ENCODE measurements at places on chromosomes 13 and 19.

DNA sequence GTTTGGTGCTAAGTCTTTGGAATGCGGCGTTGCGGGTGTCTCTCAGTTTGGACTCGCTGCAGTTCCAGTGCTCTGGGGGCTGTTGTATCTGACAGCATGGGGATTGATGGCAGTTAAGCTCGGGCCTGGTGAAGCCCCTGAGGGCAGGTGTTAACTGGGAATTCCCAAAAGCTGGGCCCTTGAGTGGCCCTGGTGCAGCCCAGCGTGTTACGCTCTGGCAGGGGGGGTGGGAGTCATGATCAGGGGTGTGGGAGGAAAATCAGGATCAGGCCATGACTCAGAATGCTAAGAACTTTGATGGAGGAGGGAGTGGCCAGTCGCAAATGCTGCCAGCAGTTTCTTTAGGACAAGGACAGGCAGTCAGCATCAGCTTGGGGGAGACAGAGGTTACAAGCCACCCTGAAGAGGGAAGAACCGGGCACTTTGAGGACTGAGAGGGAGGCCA lies 19.6 kb downstream of the AP2A1 start:
- no peak for DNase-seq

GRCh38 chr19:17436874-17437267 lies 11.6 kb downstream of the TMEM221 start:
- DNase-seq, result no peak

DNA sequence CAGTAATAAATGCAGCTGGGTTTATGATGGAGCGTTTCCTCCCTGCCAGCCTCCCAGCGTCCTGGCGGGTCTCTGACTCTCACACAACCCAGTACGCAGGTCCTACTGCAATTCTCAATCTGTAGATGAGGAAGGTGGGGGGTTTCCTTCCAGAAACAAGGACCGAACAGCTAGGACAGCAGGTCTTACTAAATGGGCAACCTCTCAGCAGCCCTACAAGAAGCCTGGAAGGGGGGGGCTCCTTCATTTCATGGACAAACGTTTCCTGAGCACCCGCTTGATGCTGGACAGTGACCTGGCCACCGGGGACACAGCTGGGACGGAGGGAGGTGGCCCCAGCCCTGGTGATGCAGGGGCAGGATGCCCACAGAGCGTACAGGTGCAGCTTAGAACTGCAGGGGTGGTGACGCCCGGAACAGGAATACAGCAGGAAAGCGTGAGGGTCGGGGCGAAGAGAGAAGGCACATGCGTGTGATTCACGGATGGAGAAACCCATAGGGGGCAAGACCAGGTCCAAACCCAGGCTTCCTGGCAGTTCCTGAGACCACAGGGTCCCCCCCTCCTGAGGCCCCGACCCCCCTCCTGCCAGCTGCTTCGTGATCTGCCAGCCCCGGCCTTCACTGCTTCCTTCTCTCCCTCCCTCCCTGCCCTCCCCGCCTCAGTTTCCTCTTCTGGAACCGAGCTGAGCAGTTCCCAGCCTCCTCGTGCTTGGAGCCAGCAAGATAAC lies 732 bp upstream of the C2CD4C start:
- DNase-seq, result no peak

DNA sequence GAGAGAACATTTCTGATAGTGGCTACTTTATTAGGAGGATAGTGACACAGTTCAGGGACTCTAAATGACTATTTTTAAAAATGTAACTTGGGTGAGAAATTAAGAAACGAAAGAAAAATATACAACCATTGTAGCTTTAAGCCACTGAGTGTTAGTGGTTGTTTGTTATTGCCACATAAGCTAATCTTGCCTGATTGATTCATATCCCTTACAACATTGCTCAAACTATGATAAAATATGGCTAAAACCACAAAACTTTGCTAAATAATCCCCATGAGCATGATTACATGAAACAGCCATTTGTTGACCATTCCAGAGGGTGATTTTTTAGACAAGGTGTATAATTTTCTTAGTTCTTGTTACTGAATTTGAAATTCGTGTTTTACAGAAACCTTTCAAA lies 343.4 kb downstream of the SLITRK5 start:
- DNase-seq, result no peak

- peak; percentile 32 for DNase-seq
Observed at GRCh38 chr13:60590800-60591747, 194.1 kb downstream of the TDRD3 start.

DNA sequence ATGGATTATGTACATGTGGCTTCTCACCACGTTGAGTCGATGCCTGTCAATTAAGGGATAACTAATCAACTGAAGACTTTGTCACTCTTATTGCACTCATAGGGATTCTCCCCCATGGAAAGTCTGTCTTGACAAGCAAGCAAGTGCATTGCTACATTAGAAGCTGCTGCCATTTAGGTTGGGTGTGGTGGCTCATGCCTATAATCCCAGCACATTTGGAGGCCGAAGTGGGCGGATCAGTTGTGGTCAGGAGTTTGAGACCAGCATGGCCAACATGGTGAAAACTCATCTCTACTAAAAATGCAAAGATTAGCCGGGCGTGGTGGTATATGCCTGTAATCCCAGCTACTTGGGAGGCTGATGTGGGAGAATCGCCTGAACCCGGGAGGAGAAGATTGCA lies 18.3 kb upstream of the ZNF846 start:
- DNase-seq, result no peak

DNA sequence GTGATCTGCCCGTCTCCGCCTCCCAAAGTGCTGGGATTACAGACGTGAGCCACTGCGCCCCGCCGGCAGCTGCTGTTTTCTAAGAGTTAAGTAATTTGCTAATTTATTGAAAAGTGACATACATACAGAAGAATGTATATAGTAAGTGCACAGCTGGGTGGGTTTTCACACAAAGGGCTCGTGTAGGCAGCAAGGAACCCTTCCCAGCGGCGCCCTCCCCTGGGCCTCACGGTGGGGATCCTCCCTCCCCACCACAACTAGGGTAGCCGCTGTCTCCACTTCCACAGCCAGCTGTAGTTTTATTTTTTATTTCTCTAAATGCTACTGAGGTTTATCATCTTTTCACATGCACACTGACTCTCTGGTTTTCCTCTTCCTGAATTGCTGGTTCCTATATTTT lies 64.9 kb downstream of the CRYL1 start:
- DNase-seq, result no peak

DNA sequence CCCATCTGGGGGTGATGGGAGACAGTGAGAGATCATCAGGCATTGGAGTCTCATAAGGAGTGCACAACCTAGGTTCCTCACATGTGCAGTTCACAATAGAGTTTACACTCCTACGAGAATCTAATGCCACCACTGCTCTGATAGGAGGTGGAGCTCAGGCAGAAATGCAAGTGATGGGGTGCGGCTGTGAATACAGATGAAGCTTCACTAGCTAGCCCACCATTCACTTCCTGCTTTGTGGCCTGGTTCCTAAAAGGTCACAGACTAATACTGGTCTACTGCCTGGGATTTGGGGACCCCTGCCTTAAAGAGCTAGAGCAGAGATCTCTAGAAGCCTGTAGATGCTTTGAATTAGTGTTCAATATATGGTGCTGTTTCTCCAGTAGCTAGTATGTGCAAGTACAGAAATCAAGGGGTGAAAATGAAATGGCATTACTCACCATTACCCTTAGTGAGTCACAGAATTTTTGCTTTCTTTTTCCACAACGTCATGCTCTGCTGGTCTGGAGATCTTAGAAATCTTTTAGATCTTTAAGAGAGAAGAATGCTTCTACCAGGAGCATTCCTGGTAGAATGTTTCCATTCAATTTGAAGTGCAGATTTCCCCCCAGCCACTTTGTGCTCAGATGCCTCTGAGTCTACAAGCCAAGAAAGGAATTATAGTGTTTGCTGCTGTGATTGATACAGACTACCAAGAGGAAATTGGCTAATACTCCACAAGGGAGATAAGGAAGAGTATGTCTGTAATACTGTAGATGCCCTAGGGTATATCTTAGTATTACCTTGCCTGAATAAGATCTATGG lies 2301.2 kb downstream of the PCDH9 start:
- DNase-seq, result no peak

DNA sequence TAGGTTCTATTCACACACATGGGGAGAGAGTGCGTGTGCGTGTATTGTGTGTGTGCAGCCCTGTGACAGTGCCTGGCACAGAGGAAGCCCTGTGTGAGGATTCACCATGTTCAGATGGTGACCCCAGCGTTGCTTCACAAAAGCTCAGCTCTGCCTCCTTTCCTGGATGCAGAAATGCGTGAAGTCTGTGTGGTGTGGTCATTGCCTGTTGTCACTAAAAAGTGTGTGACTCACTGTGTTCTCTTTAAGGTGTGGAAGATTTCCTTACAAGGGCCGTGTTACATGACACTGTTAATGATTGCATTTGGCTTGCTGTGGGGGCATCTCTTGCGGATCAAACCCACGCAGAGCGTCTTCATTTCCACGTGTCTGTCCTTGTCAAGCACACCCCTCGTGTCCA lies 19.5 kb upstream of the DCUN1D2 start:
- no peak for DNase-seq

DNA sequence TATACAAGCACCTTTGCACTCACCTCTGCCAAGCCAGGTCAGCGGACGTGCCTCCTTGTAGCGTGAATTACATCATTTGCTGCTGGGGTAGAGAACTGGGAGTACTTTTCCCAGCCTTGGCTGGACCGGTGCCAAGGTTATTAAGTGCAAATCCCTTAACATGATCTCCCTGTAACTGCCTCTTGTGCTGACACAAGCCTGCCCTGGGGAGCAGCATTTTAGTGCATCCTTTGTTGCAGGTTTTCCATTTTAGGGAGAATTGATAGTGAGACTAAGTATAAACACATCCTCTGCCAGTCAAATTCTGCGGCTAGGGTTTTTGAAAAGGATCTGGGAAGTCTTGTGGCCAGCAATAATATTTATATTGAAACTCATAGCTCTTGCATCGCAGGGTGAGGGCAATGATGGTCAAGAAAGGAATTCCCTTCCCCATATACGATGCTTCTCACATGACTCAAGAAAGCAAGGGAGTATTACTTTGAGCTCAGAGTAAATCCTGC lies 32.7 kb upstream of the DCLK1 start:
- no peak for DNase-seq

GRCh38 chr13:102933122-102933521 lies 87.3 kb downstream of the ERCC5 start:
- no peak for DNase-seq

GRCh38 chr19:14672188-14672872 lies 2.3 kb downstream of the ADGRE3 start:
- DNase-seq, result peak; percentile 51

DNA sequence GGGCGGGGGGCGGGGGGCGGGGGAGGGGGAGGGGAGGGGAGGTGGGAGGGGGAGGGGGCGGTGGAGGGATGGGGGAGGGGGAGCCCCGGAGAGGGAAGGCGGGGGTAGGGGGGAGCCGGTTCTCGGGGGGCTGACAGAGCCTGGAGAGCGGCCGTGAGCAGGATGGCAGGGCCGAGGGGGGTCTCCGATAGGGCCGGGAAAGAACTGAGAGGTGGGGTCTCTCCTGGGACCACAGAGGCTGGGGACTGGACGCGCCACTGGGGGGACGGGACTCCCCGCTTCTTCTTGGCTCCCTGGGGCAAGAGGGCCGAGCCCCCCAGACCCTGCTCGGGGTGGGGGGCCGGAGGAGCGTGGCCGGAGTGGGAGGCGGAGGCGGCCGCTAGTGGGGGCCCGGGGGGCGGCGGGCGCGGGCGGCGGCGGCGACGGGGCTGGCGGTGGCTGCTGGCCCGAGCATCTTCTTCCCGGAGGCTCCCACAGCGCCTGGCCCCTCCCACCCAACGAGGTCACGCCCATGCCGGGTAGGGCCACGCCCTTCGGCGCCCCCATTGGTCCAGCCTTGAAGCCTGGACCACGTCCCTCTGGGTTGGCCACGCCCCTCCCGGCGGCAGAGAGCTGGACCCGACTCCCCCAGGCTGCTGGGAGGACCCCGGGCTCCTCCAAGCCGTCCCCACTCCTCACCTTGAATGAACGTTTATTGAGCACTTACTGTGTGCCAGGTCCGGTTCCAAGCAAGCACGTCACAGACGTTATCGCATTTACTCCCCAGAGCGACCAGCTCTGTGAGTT lies at the start of gene NOVA2:
TSS of gene NOVA2 (minus strand) at position 313 of the 786 bp plus-strand sequence. CDS start 514 bp downstream, outside the sequence.
- DNase-seq, result no peak

DNA sequence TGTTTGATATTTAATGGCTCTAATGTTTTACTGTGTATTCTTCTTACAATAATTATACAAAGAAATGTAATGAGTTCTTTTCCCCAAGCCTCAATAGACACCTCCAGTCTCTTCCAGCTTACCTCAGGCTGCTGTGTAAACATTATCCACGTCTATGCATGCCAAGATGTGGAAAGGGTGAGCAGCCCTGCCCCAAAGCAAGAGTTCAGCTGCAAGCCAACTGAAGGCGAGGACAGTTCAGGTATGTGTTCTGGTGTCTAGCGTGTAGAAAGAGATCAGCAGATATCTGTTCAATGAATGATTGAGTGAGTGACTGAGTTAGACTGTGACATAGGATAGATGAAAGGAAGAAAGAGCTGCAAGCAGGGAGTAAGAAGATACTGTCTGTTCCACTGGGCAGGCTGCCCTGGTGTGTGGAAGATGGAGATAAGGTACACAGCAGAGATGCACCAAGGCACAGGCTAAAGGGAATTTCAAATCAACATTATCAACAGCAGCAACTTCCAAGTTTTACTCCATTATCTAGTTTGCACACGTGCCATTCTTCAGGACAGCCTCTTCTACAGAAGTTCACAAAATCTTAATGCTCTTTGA lies 66.0 kb downstream of the LATS2 start:
- DNase-seq, result no peak

GRCh38 chr19:50329146-50329925 lies at the start of gene KCNC3:
Gene KCNC3 (minus strand): TSS chr19:50329377. CDS start chr19:50329082, 295 bp downstream.
- DNase-seq, result no peak

GRCh38 chr13:42071672-42072419 lies 23.4 kb downstream of the DGKH start:
- peak; percentile 30 for DNase-seq

- no peak for DNase-seq
Observed at GRCh38 chr13:33319859-33320258, 34.3 kb upstream of the STARD13 start.

- no peak for DNase-seq
Observed at GRCh38 chr13:35557475-35557874, 81.0 kb upstream of the MAB21L1 start.

- DNase-seq, result no peak
Observed at GRCh38 chr19:17963936-17964691, 2.8 kb upstream of the KCNN1 start.

DNA sequence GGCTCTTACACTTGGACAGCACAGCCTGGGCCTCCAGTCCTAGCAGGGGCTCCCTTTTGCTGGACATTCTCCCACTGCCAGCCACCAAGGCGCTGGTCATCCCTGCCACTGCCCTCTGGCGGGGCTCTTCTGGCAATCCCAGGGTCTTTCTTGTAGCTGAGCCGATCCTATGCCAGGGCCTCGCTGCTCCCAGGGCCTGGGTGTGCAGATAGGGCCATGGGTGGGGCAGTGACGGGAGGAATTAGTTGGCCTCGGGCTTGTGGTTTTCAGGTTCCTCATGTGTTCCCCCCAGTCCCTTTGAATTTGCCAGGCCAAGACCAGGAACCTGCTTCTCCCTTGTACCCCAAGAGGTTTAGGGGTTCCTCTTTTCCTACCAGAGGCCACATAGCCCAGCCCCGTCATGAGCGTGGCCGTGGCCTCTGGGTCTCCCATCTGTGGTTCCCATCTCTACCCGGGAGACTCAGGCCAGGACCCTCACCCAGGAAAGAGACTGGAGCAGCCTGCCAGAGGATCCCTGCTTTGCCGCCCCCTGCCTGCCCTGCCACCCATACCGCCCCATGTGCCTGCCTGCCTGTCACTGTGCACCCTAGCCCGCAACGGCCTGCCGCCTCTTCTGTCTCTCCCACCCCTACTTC lies 26.2 kb downstream of the TMED1 start:
- peak; percentile 46 for DNase-seq

- DNase-seq, result no peak
Observed at GRCh38 chr19:13699786-13700185, 64.5 kb upstream of the MRI1 start.

Data from CMK (cell line).